ENCODE measurements at places on chromosomes 16 and 17.

GRCh38 chr17:56142781-56143180 lies 10.5 kb upstream of the ANKFN1 start:
- DNase-seq, result no peak

DNA sequence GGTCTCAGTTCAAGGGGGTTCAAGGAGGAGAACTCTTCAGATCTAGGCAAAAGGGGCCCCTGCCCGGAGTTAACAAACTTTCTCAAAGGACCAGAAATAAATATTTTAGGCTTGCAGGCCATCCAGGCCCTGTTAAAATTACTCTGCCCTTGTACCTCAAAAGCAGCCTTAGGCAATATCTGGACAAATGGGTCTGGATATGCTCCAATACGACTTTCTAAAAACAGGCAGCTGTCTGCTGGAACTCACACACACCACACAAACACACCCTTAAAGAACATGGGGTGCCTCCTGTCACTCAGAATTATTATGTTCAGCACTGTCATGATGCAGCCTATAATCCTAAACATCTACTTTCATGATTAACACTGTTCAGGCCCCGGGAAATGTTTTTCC lies 75.5 kb downstream of the TMEM132E start:
- DNase-seq, result no peak

DNA sequence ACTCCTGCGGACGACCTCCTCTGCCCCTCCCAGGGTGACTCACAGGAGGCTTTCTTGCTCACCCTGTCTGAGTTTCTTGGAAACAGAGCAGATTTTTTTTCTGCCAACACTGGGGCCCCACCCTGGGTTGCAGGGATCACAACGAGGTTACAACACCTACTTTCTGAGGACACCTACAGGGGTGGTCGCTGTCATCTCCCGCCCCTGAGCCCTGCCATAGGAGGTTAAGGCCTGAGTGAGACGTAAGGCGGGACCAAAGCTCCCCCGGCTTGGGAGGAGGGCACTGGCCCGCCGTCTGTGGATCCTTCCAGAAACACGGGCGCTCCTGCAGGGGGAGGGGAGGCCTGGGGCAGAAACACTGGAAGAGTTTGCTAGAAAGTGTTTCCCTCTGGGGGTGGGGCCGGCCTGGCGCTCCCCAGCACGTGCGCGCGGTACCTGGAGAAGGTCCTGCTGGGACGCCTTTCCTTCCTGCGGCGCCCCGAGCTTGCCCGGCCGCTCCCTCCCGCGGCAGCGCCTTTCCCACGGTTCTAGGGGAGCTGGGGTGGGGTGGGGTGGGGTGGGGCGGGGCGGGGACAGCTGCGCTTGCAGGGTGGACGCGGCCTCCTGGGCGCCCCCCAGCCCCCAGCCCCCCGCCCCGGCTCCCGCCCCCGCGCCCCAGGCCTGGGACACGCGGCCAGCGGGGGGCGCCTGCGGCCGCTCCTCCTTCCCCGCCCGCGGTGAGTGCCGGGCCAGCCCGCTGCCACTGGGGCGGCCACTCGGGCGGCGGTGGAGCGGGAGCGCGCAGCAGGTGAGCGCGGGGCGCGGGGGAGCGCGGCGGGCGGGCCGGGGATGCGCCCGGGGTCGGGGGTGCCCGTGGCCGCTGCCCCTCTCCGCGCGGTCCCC lies 20.7 kb upstream of the ADCY7 start:
- no peak for DNase-seq

GRCh38 chr17:49547566-49547965 lies 28.1 kb upstream of the NXPH3 start:
- DNase-seq, result no peak

DNA sequence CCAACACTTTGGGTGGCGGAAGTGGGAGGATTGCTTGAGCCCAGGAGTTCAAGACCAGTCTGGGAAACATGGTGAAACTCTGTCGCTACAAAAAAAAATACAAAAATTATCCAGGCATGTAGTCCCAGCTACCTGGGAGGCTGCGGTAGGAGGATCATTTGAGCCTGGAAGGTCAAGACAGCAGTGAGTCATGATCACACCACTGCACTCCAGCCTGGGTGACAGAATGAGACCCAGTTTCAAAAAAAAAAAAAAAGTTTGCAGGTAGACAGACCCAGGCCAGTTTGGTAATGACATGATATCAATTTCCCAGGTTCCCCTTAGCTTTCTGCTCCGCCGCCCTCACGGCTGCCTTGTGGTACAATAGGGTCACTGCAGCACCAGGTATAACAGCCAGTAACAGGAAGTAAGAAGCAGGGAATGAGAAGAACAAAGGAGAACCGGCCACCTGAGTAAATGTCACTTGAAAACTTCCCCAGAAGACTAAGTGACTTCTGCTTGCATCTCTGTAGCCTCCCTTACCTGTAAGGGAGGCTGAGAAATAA lies 201.2 kb upstream of the HSBP1 start:
- no peak for DNase-seq

GRCh38 chr17:4565209-4566141 lies 5.1 kb upstream of the GGT6 start:
- peak; percentile 39 for DNase-seq

GRCh38 chr16:85055493-85056210 lies 28.1 kb downstream of the KIAA0513 start:
- DNase-seq, result peak; percentile 65

GRCh38 chr17:37450112-37450511 lies 39.6 kb upstream of the DUSP14 start:
- DNase-seq, result no peak

DNA sequence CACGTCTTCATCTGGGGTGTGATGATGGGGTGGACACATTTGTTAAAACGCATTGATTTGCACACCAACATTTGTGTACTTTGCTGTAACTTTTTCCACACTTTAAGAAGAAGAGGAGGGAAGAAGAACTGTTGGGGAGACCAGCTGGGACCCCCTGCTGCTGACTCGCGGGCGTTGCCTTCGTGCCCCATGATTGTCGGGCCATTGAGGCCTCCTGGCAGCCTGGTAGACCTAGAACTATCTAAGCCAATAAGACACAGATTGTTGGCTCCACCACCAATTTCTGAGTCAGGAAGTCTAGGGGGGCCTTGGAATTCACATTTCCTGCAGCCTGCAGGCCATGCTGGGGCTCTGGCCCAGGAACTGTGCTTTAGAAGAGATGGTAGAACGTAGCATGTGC lies 105.5 kb downstream of the TNFRSF13B start:
- DNase-seq, result no peak

GRCh38 chr16:66020046-66020445 lies 346.4 kb upstream of the CDH5 start:
- DNase-seq, result no peak

DNA sequence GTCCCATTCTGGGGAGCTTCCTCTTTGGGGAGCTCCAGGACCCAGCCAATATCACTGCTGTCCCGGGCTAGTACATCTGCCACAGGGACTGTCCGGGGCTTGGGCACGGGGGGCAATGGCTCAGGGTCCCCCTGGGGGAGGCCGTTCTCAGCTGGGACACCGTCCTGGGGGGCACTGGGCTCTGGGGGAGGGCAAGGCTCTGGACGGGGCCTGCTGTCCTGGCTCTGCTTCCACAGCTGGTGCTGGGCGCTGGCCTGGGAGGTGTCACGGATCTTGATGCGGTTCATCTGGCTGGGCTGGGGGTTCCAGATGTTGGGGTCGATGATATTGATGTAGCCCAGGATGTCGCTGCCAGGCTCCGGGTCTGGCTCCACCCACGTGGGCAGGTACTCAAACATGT lies 26.1 kb downstream of the SLC5A10 start:
- no peak for DNase-seq

DNA sequence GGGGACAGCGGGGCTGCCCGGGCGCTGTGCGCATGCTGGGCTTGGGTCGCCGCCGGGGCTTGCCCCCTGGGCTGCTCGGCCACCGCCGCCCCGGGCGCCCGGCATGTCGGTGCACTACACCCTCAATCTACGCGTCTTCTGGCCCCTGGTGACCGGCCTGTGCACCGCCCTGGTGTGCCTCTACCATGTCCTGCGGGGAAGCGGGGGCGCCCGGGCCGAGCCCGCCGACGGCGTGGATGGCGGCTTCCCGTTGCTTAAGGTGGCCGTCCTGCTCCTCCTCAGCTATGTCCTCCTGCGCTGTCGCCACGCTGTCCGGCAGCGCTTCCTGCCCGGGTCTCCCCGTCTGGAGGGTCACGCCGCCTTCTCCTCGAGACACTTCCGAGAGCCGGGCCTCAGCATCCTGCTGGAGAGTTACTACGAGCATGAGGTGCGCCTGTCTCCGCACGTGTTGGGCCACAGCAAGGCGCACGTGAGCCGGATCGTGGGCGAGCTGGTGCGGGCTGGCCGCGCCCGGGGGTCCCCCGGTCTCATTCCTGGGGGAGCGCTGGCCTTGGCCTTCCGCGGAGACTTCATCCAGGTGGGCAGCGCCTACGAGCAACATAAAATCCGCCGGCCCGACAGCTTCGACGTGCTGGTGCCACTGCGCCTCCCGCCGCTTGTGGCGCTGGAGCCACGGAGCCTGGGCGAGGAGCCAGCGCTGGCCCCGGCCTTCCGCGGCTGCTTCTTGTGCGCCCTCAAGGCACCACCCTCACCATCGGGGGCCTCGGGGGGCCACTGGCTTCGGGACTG lies 789 bp downstream of the ITPRIPL2 start:
- DNase-seq, result no peak

DNA sequence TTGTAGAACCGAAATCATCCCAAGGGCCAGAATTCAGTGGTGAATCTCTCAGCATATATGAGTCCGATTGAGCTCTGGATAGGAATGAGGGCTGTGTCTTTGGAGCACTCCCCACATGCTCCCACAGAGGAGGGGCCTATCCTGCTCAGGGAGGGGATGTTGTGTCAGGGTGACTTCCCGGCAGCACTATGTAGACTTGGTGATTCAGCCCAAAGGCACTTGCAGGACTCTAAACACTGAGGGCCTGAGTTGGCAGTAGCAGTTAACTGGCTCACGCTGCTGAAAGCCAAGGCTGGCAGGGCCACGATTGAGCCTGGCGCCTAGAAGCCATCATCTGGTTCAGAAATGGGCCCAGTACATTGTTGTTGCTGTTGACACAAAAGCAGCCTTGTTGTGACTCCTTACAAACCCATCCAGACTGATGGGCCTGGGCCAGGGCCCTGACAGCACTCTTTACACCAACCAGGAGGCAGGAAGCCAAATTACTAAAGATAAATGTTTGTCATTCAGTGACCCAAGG lies 31.9 kb downstream of the NMT1 start:
- no peak for DNase-seq

DNA sequence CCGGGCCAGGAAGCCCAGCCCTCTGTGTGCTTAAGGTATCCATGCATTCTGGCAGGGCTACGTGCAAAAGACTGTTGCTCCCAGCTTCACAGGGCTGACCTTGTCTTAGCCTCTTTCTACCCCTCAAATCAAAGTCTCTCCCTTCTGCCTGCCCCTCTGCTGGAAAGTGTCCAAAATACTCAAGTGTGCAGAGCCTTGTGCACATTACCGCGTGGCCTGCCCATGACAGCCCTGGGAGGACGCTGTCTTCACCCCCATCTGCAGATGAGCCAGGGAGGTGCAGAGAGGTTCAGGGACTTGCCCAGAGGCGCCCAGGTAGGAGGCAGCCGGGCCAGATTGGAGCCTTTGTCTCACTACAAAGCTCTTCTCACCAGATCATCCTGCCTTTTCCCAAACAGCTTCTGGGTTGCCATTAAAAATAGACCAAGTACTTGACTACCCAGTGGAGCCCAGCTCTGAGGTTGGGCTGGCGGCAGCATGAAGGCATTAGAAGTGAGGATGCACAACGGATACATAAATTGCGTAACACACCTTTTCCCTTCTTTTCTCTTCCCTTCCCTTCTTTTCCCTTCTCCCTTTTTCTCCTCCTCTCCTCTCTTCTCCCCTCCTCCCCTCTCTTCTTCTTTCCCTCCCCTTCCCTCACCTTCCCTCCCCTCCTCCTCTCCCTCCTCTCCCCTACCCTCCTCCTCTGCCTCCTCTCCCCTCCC lies 3.5 kb downstream of the CACNG4 start:
- DNase-seq, result no peak

DNA sequence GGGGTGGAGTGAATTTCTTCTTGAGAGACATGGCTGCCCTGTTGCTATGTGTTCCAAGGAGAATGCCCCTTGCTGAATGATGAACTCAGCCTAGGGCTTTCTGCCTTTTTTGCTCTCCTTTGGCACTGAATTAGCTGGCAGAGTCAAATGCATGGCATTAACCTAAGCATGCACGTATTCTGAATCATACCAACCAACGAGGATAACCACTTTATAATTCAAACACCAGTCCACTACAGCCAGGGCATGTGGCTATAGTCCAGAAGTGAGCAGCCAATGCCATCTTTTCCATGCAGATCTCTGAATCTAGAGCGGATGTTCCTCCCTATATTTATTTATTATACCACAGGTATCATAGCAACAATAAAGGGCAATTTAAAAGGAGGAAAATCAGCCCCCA lies 15.7 kb downstream of the TMIGD1 start:
- DNase-seq, result no peak

- DNase-seq, result no peak
Measured at GRCh38 chr16:57755061-57755684, 19.6 kb downstream of the KATNB1 start.

- no peak for DNase-seq
Measured at GRCh38 chr16:62965831-62966230, 929.6 kb upstream of the CDH8 start.

GRCh38 chr17:13182450-13182849 lies 164.6 kb upstream of the ELAC2 start:
- no peak for DNase-seq

DNA sequence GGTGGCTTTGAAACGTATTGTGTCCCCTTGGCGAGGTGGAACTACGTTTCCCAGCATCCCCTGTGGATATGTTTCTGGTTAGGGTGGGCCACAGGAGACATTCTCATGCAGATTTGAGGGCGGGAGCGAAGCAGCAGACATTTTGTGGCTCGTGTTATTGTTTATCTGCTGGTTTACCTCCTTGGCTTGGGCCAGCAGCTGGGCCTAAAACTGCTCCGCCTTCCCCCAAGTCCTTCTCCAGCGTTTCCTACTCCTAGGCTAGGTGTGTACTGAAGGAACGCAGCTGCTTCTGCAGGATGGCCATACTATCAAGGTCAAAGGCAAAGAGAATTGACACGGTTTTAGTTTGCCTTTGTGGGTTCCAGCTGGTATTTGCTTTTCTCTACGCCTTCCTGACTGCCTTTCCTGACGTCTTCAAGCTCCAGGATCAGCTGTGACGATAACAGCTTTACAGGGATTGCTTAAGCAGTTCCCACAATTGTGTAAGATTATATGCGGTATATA lies 17.2 kb upstream of the WSB1 start:
- no peak for DNase-seq

- DNase-seq, result peak; percentile 46
Measured at GRCh38 chr17:50056217-50056960, 479 bp downstream of the ITGA3 start.

GRCh38 chr16:46961373-46962353 lies 11.8 kb downstream of the DNAJA2 start:
- DNase-seq, result peak; percentile 12

GRCh38 chr16:70703835-70704381 lies 18.1 kb upstream of the MTSS2 start:
- no peak for DNase-seq

DNA sequence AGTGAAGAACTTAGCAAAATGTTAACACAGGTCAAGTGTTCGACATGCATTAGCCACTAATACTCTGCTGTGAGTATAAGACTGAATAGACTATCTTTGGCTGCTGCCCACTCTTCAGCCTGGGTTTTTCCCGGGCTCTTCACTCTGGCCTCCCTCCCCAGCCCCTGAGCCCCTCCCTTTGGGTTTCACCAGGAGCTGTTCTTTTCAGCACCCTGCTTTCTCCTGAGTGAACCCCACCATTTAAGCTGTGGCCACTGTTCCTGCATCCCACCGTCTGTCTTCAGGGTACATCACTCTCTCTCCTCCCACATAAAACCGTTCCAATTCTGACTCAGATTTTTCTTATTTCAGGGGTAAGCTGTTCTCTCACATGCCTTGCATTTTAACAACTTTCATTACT lies 92.0 kb upstream of the ASIC2 start:
- no peak for DNase-seq
